ENCODE measurements at places on chromosomes 11 and 22.

- DNase-seq, result no peak
Measured at GRCh38 chr11:2664376-2664775, 35.4 kb downstream of the KCNQ1OT1 start.

DNA sequence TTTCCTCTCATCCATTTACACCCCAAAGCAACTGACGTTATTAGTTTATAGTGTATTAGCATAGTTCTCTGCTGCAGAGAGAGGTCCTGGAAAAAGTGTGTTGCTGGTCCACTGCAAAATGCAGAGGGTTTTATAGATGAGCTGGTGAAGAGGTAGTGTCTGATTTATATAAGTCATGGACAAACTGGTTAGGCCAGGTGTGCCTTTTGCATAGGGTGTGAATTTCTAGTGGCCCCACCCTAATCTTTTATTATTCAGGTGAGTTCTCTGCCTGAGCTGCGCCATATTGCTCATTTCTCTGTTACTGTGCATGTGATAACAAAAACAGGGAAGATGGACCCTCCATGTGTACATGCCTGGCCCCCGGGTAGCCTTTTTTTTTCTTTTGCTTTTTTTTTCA is 43.1 kb upstream of the TRIM77 start:
- DNase-seq, result no peak

GRCh38 chr11:26134481-26135355 is 197.2 kb upstream of the ANO3 start:
- peak; percentile 9 for DNase-seq

DNA sequence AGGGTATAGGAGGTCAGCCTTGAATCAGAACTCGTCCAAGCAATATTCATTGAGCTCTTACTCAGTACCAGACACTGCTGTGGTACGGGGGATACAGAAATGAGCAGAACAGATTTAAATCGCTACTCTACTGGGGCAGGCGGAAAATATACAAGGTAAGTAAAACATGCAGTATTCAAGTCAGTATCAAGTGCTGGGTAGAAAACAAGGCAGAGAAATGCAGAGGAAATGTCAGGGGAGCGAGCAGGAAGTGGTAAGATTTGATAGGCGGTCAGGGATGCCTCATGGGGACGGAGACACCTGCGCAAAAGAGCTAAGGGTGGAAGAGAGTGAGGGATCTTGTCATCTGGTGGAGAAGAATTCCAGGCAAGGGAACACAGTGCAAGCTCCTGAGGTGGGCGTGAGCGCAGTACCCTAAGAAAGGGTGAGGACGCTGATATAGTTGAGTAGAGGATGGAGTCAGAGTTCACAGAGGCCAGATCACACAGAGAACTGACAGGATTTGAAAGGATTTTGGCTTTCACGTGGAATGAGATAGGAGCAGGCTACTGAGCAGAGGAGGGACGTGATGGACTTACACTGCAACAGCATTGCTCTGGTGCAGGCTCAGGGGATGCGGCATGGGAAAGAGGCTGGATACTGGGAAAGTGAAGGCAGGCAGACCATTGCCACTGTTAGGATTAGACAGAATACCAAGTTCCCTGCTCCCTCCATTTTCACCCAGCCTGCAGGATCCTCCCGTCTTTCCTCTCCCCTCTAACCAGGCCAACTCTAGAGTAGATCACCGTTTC is 35.8 kb downstream of the SC5D start:
- no peak for DNase-seq

DNA sequence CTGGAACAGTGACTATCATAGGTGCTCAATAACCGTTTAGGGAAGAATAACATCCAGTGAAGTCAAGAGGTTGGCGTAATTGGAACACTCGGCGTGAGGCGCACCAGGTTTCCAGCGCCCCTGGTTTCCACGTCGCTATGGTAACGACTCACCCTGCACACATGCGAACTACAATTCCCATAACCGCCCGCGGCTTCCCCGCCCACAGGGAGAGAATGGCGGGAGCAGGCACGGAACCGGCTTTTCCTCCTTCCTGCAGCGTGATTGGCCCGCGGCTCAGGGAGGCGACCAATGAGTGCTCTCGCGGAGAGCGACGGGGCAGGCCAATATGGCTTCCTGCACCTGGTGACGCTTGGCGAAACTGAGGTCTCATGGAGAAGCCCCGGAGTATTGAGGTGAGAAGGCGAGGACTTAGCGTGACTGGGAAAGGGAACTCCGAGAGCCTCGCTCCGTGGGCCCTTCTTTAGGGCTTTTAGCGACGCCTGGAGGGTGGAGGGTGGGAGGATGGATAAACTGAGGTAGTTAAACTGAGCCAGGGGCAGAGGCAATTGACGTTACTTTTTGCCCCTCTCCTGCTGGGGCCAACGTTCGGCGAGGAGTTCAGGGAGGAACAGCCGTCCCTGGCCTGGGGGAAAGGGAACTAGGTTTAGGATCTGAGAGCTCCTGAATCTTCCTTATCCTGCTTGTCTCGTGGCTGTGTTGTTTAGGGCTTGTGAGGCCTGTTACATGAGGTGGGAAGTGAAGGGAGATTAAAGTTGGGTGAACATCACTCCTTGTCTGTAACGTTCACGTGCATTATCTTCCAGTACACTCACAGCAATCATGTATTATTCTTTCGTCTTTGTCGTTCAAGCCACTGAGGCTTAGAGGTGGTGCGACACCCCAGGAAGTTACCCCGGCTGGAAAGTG is at the start of gene L3MBTL2:
Gene L3MBTL2 (plus strand): TSS at position 321 of the 909 bp plus-strand sequence. CDS start 51 bp downstream, at position 372.
- DNase-seq, result peak; percentile 92

- DNase-seq, result no peak
Measured at GRCh38 chr22:36377022-36377631, 10.6 kb downstream of the MYH9 start.

DNA sequence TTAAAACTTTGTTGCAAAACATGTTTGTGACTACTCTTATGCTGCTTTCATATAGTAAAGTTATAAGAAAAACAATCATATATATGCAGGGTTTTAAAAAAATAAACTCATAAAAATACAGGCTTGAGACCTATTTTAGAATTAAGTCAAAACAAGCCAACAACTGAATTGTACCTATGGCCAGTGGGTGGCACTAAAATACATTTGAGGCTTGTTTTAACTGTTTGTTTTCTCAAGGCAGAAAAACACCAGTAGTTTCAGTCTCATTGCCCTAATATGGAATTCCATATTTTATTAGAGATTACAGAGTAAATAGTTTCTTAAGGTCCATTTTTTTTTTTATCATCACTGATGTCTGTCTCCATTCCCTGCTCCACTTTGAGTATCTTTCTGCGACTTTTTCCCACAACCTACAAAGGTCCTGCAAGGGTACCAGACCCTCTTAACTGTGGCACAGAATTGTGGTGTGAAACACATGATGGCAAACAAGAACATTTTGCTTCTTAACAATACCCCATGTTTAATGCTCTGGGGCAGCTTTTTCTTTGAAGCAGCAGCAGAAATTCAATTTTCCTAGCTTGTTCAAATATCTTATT is 8.5 kb upstream of the CCDC89 start:
- DNase-seq, result peak; percentile 75

- no peak for DNase-seq
Measured at GRCh38 chr11:114215428-114215827, 80.8 kb upstream of the NNMT start.

- DNase-seq, result peak; percentile 44
Measured at GRCh38 chr11:12838463-12839123, 164.4 kb downstream of the TEAD1 start.

GRCh38 chr11:14577835-14578529 is 57.8 kb upstream of the PSMA1 start:
- no peak for DNase-seq

- no peak for DNase-seq
Measured at GRCh38 chr11:113613619-113614018, 92.5 kb downstream of the TMPRSS5 start.

GRCh38 chr11:35927104-35927503 is 16.8 kb upstream of the LDLRAD3 start:
- no peak for DNase-seq

DNA sequence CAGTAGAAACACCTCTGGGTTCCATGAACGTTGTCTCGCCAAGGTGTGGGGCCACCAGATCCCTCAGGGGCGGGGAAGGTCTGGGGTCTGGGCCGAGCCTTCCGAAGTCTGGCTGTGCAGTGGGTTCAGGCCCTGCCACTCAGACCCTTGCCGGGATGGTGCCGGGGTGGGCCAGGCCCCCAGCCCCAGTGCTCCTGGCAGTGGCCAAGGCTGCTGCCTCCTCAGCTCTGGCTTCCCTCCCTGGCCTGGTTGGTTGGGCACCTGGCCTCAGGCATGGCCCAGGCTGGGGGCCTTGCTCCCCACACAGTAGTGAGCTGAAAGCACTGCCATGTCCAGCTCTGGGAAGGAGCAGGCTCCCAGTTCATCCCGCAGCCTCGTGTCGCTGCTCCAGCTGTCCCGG is 48.2 kb upstream of the PPARA start:
- no peak for DNase-seq

DNA sequence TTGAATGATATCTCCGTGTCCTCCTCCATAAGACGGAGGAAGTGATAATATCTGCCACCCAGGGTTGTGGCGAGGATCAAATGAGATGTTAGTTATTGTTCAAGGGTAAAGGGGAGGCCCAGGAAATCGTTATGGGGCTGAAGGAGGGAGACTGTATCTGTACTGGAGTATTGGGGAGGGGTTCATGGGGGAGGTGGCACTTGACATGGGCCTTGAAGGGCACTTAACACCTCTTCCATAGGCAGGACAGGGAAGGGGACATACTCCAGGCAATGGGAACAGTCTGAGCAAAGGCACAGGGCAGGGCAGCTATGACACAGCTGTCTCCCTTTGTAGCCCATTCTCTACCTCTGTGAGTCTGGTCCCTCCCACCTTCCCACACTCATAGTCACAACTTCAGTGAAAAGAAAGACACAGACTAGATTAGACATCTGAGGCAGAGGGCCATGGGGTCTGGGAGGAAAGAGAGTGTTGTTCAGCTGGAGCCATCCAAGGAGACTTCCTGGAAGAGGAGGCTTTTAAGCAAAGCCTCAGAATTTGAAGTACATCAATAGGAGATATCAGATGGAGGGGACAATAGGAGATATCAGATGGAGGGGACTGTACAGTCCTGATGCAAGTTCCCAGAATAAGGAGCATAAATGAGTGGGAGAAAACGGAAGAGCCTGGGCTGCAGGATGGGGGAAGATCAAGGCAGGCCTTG is 15.8 kb upstream of the DGKZ start:
- no peak for DNase-seq

GRCh38 chr11:73866586-73866996 is 10.1 kb downstream of the COA4 start:
- DNase-seq, result peak; percentile 97

DNA sequence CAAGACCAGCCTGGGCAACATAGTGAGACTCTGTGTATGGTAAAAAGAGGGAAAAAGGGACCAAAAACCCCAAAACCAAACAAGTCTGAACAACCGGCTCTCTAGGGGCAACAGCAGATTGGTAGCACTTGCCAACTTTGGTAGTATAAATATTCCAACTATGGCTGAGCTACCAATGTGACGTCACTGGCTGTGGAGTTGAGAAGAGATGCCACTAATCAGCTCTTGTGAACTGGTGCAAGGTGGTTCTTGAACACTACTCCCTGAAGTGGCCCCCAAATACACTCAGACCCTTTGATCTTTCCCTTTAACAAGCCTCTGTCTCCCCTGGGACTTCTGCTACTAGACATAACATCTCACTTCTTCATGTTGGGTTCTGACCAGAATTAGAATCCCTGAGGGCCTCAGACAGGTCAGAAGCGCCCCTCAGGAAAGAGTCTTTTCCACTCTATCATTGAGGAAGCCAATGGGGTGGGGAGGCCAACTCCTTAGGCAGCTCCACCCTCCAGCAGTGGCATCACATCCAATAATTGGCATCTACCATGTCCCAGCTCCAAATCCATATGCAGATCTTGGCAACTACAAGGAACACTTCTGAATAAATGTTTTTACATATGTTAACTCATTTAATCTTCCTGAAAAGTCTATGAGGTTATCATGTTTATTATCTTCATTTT is 49.2 kb downstream of the RPL27A start:
- no peak for DNase-seq

DNA sequence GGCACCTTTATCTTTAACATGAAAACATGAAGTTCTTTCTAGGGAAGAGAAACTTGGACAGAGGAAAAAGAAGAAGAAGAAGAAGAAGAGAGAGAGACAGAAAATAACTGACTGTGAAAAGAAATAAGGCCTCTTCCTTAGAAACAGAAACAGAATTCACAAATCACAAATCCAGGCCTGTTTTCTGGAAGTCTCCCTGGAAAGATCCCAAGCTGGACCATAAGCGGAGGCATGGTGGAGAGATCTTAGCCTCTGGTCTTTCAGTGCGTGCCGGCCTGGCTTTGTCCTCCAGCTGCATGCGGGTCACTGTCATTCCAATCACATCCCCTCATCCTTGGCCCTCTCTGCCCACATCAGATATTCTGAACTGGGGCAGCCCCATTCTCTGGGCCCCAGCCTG is 6.9 kb downstream of the FXYD6 start:
- DNase-seq, result no peak

GRCh38 chr11:114166897-114167323 is 107.4 kb downstream of the ZBTB16 start:
- peak; percentile 92 for DNase-seq

DNA sequence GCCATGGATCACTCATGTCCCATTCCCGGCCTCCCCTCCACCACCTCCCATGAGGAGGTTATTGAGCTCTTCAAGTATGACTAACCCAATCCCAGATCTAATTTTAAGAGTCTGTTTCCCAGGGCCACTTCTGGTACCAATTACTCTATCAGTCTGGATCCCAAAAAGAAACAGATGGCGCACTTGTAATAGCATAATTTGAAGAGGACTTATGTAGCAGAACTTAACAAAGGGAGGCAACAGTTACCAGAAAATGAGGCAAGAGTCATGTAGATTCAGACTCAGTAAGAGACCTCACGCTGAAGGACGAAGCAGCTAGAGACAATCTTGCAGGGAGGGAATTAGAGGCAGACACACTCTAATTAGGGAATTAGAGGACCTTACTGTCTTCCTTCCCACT is 46.9 kb downstream of the DDX6 start:
- DNase-seq, result no peak

DNA sequence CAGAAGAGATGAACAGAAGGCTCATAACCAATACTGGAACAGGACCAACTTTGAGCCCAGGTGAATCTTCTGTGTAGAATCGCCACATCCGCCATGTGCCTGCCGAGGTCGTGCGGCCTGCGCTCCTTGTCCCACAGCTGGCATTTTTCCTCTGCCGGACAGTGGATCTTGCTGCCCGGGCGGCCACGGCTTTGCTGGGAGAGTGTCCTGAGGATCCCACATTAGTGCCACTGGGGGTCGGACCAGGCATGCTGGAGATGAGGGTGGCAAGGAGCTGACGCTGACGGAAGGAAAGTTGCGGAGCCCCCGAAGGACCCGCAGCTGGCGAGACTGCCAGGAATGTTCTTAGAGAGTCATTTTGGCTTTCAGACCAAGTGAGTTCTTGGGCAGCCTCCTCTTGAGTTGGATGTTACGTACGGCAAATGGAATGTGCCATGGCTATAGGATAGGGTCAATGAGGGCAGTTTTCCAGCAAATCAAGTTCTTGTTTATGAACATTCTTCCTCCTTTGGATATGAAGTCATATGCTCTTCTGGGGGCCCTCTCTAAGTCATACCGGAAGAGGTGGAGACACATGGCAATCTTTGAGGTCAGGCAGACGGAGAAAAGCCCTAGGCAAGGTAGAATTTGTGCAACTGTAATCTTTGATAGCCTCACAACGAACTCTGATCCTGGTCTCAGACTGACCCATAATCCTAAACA is 57.4 kb upstream of the NUP160 start:
- peak; percentile 89 for DNase-seq

Data from amniotic epithelial cell (primary cell).